ENCODE measurements at places on chromosomes 5 and 9.

- DNase-seq, result no peak
Observed at GRCh38 chr5:77709993-77710685, 66.0 kb downstream of the TBCA start.

DNA sequence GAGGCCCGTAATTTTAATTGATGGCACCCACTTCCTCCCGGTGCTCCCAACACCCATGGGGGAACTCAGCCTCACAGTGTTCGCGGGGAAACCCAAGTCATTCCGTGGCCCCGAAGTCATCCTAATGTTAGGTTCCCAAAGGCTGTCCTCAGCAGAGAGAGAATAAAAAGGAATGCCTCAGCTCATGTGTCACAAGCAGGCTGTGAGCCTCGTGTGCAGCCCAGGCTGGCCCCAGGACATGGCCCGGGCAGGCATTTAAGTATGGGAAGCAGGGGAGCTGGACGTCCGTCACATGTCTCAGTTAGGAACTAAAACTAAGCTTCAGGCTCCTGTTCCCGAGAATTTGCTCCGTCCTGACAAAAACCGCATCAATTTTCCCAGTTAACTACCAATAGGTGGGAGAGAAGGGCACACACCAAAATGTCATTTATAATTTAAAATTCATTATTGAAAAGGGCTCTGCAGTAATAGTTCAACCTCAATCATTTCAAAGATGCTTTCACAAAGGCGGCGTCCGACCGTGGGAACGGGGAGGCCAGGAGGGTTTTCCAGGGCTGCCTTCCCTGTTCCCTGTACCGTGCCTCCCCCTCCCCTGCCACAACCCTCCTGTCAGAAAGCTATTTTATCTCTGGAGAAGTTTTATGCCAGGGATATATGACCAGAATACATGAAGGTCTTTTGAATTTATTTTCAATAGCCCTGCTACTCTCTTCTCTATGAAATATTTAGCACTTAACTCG lies 137.3 kb downstream of the FSTL4 start:
- no peak for DNase-seq

DNA sequence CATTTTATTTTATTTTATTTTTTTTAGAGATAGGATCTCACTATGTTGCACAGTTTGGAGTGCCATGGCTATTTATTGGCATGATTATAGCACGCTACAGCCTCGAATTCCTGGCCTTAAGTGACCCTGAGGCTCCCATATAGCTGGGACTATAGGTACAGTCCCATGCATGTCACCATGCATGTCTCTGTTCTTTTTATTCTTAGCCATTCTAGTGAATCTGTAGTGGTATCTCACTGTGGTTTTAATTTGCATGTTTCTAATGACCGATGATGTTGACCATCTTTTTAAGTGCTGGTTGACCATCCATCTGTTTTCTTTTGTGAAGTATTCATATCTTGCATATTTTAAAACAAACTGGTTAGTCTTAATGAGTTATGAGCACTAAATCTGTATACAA lies 76.1 kb downstream of the SLC44A1 start:
- no peak for DNase-seq

DNA sequence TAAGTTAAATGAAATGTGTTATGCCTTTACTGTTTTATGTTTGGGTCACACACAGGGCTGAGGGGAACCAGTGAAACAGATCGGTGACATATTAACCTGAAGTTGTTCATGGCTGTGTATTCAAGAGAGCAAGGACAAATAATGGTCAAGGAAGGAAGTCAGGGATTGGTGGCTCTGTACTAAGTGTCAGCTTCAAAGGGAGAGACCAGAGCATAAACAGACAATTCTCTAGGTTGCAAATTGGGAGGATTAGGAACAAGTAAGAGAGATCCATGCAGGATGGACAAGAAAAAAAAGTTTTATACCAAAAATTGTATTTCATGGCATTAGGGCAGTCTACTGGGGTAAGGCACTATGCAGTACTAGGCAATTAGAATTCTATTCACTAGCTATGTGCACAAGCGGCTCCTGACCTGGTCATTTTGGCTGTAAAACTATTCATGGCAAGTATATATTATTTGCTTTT lies 156.3 kb downstream of the PLPPR1 start:
- no peak for DNase-seq

- DNase-seq, result no peak
Observed at GRCh38 chr5:27392716-27393115, 354.3 kb upstream of the CDH9 start.

All from GF-D8 (cell line).